ENCODE measurements at places on chromosomes 1 and 21.

- peak; percentile 47 for DNase-seq
These were observed 157.9 kb upstream of the NRIP1 start for GRCh38 chr21:15222707-15223106.

- DNase-seq, result no peak
These were observed 22.2 kb downstream of the UBE2T start for GRCh38 chr1:202319381-202320080.

- no peak for DNase-seq
These were observed 63.7 kb downstream of the SLX9 start for GRCh38 chr21:45003331-45004058.

GRCh38 chr21:45236481-45236880 lies 51.2 kb downstream of the POFUT2 start:
- DNase-seq, result peak; percentile 38

DNA sequence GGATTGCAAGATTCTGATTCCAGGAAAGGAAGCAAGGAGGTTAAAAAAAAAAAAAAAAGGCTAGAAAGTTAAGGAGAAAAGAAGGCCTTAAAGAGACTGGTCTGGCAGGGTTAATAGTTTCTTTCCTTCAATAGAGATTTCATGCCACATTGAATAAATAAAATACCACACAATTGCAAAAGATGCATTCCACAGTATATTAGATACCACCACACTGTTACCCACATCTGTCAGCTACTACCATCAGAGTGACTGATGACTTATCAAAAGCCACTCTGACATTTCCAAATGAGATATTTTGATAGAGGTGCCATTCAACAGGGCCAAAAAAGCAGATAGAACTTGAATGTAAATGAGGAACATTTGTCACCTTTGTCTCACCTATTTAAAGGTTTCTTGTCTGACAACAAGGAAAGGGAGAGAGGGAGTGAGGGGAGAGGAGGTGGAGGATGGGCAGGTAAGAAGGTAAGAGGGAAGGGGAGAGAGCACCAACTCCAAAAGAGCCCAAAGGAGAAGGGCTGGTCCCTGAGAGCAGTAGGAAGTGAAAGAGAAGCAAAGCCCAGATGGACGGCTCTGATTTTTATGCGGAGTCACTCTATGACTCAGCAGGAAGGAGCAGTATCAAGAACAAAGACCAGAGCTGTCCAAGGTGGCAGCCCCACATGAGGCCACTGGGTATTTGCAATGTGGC lies 38.3 kb downstream of the LRRN2 start:
- DNase-seq, result peak; percentile 54

DNA sequence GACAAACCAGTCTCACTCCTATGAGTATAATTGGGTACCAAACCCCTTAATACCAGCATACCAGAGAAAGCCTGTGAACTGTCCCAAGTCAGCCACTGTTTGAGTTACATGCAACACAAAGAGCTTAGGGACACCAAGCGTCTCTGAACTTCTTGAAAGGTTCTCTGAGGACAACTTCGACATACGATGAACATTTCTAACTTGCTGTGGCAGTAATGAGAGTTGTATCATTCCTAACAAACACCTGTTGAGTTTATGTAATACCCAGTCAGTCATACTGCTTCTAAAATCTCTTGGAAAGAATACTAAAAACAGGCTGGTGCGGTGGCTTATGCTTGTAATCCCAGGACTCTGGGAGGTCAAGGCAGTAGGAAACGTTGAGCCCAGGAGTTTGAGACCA lies 18.4 kb downstream of the CCT8 start:
- DNase-seq, result no peak

- no peak for DNase-seq
These were observed 4.3 kb upstream of the ERI3 start for GRCh38 chr1:44359234-44359935.

DNA sequence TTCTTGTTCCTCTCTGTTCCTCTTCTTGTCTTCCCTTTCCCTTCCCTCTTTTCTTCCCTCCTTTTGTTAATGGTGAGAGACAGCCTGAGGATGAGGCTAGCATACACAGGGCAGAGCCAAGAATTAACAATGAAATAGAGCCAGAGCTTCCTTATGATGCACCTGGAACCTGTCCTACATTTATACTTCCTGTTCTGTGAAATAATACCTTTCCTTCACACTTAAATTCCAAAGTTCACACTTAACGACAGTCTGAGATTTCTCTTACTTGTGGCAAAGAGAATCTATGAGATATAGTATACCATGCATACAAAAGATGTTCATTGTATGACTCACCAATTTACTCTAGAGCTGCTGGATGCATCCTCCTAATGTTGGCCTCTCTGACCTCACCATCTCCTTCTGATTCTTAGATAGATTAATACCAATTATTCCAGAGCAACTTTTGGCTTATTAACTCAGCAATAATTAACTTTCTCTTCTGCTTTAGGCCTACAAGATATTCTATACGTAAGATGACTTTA lies 30.8 kb upstream of the TSNAX start:
- DNase-seq, result no peak

- peak; percentile 28 for DNase-seq
These were observed 522.9 kb downstream of the LRRIQ3 start for GRCh38 chr1:73674945-73675561.

- DNase-seq, result no peak
These were observed 29.8 kb downstream of the ARNT start for GRCh38 chr1:150846473-150847146.

DNA sequence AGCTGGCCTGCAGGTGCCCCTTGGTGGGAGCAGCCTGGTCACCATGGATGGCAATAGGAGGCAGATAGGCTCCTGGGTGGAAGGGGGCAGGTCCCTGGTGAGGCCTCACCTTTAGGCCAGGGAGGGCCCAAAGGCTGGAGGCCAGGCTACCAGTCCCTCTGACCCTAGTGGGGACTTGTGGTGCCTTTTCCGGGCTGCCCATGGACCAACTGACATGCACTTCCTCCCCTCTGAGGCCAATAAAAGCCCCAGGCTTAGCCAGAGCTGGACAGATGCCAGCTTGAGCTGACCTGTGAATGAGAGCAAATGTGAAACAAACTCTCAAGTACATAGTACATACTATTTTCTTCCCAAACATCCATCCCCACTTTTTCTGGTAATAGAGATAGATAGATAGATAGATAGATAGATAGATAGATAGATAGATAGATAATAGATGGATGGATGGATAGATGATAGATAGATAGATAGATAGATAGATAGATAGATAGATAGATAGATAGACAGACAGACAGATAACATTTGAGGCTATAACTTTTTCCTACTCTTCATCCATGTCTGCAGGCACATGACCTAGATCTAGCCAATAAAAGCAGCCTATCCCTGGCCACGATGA lies 9.2 kb upstream of the CTTNBP2NL start:
- DNase-seq, result no peak

- DNase-seq, result no peak
These were observed 19.2 kb upstream of the RC3H1 start for GRCh38 chr1:174041369-174041768.

GRCh38 chr1:185731446-185731845 lies 2.7 kb upstream of the HMCN1 start:
- DNase-seq, result no peak

GRCh38 chr1:93446837-93447451 lies 974 bp upstream of the FNBP1L start:
- peak; percentile 16 for DNase-seq

DNA sequence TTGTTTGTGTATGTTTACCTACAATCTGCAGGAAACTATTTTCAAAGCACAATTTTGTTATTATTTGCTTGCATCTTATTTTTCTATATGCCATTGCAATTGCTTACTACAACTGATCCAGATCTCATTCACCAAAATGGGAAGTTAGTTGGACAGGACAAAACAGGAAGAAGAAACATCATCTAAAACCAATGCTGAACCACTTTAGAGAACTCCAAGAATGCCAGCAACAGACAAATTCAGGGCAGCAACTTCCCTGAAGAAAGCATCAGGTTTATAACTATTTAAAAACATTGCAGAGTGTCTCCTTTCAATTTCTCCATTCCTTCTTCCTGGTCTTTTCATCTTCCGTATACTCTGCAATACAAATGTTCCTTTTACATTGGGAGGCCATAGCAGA lies 82.4 kb upstream of the SMYD2 start:
- DNase-seq, result peak; percentile 57

DNA sequence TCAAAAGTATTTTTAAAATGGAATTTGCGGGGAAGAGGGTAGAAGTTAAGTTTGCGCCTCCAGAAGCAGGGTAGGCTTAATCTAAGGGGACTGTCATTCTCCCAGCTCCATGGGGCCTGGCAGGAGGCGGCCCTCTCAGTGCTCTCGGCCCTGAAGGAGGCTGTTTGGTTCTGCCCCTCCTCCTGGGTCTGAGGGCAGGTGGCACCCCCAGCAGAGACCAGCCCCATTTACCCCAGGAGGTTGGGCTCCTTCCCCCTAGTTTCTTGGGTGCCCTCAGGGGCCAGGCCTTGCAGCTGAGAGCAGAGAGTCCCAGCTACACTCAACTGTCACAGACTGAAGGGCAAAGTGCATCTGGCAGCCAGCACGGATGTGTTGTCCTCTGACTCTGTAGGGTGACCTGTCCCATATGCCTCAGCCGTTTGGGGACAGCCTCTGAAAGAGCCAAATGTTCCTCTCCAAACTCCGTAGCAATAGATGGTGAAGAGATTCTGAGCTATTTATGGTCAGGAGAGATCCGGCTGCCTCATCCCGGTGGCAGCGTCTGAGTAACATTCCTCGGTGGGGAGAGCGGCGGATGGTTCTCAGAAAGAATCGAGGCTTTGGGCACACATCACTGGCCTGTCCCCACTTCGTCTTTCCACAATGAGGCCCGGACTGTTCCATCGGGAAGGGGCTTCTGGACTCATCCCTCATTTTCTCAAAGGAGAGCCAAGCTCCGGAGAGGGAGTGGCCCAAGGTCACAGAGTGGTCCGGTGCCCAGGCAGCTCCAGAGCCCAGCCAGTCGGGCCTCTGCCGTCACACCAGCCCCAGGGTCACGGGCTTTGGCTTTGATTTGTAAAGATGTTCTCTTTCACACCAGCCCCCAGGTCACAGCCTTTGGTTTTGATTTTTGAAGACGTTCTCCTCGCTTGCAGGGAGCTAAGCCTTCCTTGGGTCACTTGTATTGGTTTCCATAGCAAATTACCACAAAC lies 424.2 kb upstream of the VAMP3 start:
- DNase-seq, result no peak

DNA sequence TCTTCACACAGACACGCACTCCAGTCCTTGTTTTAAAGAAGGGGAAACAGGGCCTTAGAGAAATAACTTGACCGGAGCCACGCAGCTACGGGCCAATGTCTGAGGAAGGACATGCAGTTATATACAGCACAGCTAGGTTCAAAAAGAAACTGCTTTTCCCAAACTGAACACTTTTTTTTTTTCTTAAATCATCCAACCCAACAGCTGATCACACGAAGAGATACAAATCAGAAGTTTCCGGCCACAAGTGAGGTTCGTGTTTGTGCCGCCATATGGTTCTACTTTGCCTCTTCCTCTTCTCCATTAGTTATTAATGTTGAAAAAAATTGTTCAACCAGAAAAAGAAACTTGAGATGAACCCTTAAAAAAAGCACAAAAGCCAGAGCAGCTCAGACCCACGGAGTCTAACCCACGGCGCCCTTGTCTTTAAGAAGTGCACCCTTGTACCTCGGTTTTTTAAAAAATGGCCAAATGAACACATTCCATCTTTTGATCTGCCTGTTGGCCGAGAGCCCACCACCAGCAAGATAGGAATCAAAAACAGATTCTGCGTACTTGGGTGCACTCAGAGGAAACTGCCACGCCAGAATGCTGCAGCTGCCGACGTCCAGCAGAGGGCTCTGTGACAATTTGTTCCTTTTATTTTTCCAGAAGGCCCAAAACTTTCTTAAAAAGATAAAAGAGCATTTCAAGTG lies 78.9 kb downstream of the SLC66A1 start:
- DNase-seq, result peak; percentile 49

GRCh38 chr1:31483012-31483946 lies 70.3 kb downstream of the SERINC2 start:
- peak; percentile 97 for DNase-seq

DNA sequence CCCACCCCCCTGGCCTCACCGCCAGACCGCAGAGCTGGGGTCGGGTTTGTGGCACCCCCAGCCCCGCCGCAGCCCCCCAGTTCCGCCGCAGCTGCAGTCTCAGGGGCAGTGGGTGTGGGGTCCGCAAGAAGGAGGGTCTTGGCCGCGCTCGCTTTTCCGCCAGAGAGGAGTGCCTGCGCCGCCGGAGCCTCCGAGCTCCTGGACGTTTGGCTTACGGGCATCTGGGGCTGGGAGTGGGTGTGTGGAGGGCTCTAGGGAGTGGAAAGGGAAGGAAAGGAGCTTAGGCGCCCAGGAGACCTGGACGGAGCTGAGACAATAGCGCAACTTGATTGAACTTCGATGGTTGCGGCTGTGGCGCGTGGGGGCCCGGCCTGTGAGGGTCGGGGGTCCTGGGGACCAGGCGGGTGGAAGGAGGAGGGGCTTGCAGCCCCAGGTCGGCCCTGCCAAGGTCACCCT lies 88.8 kb upstream of the IPO9 start:
- no peak for DNase-seq

- no peak for DNase-seq
These were observed 34.0 kb upstream of the BEND5 start for GRCh38 chr1:48810740-48811139.

DNA sequence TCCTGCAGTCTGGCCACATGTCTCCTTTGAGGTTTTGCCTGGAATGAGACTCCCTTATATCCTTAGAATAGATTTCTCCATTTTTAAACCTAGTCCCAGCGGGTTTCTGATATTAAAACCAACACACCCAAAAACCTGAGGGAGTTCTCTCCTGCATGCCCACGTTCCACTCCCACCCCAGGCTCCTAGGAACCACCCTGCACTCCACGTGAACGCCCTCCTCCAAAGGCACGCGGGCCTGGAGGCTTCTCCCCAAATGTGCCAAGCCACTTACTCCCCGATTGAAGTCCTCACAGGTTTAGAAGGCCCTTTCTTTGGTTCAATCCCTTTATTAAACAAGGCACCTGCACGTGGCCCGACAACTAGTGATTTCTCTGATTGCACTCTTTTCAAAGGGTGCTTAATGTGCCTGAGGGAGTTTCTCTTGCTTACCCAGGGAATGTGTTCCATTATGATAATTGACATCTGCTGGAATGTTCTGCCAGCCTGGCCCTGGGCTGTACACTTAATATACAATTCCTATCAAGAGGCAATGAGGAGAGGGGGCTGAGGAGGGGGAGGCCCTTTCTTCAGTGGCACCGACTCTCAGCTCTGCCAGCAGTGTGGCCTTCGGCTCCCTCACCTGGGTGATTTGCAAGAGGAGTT lies 104.3 kb upstream of the ADAR start:
- no peak for DNase-seq

DNA sequence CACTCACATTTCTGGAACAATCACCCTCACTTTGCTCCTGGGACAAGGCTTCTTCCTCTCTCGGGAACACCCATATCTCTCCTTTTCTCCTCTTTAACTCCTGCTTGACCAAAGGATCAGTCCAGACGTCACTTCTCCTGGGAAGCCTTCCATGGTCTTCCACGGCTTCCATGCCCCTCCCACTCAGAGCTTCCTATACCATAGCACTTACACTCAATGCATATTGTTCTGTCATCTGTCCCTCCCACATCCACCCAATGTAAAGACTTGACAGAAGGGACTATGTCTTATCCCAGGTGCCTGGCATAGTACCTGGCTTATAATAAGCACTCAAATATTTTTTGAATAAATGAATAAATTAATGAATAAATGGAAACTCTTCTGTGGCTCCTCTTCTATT lies 28.2 kb downstream of the CD34 start:
- no peak for DNase-seq
